ENCODE measurements at places on chromosomes 1 and 21. TPM values are rescaled to one million over a fixed set of nuclear protein-coding genes. Genes with fewer than 3 reads are reported as not detected.
A peak's percentile ranks its signal among the peaks of the same experiment; 100 is the strongest.

- DNase-seq: no peak
Observed at GRCh38 chr21:29812947-29813346, 126.8 kb downstream of the GRIK1 start.

GRCh38 chr1:151822404-151822803 lies 9.2 kb downstream of the RORC start:
- no peak for DNase-seq

- DNase-seq: no peak
Observed at GRCh38 chr1:182251561-182251960, 140.0 kb downstream of the GLUL start.

GRCh38 chr1:169022648-169023047 lies 83.8 kb upstream of the ATP1B1 start:
- DNase-seq: no peak

DNA sequence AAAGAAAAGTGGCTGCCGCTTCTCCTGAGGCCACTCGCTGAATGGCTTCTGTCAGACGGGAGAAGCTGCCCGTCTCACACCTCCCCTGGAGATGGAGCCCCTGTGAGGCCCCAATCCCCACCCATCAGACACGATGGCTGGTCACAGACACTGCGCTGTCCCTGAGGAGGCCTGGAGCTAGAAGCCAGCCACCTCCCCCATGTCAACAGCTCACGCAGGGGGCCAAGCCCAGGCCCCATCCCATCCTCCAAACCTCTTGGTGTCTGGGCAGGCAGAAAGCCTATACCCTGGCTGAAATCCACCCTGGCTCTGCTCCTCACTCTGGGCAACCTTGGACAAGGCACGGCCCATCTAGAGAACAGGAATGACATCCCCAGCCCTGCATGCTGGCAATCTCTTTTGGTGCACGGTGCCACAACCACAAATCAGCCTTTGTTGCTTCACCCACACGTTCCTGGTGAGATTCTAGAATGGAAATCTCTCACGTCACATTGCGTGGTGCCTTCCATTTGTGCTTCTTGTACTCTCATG lies 273.9 kb upstream of the VAMP3 start:
- no peak for DNase-seq

DNA sequence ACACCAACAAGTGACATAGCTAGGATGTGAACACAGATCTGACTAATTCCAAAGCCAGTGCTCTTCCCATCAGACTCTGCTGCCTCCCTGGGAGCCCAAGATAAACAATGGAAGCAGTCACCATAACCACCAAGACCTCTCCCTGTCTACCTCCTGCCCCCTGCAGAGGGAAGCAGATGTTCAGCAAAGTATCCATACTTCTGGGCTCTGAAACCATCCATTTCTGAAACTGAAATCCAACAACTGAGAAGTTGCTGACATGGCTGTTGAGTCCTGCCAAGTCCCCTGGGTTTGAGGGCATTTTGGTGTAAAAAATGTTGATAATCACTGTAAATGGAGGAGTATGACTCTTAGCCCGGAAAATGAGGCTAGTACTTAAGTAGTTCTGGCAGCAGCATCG lies 102.1 kb downstream of the TYW3 start:
- peak; percentile 93 for DNase-seq

DNA sequence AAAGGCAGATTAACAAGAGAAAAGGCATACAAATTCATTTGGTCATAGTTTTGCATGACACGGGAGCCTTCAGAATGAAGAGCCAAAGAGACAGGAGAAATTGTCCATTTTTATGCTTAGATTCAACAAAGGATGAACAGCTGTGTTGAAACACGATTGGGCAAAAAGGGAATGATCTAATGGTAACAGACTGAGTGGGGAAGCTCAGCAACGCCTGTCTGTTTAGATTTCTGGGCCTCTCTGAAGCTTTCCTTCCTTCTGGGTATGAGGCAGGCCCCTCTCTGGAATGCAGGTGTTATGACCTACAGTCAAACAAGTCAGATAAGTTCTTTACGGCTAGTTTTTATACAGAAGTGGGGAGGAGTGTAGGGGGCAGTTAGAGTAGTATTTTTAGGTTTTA lies 154.6 kb downstream of the RGS7 start:
- no peak for DNase-seq

- DNase-seq: peak; percentile 13
Observed at GRCh38 chr1:221234791-221235190, 355.5 kb downstream of the HLX start.

- DNase-seq: no peak
Observed at GRCh38 chr1:167460836-167461235, 57.5 kb downstream of the CD247 start.

- DNase-seq: peak; percentile 95
Observed at GRCh38 chr1:43206600-43207228, 34.6 kb downstream of the CFAP57 start.

DNA sequence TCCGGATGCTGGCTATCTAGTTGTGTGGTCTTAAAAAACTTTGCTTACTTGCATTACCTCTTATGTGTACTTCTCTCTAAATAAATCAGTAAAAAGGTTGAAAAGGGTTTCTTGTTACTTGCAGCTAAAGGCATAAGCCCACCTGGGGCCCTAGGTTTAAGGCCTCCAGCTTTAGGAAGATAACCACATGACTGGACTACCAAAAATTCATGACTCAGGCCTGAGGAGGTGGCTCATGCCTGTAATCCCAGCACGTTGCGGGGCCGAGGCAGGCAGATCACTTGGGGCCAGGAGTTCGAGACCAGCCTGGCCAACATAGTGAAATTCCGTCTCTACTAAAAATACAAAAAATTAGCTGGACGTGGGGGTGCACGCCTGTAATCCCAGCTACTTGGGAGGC lies 142.9 kb downstream of the APP start:
- DNase-seq: no peak

DNA sequence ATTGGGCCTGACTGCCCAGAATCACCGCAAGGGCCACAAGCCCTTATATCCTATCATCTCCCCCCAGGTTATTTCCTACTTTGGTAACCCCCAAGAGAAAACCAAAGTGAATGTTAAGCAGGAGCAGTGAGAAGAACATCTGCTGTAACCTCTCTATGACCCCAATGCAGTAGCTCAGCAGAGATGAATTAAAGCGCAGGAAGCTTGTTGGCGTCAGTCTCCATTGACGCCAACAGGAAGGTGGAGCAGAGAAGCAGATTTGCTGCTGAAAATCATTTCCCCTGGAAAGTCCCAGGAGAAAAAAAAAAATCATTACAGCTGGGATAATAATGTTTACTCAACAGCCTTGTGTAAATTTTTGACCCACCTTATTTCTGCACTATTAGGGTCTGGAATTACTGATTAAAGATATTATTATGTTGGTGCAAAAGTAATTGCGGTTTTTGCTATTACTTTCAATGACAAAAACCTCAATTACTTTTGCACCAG lies 33.2 kb upstream of the FAM163A start:
- no peak for DNase-seq

GRCh38 chr1:109255097-109255651 lies 5.8 kb downstream of the CELSR2 start:
- no peak for DNase-seq

GRCh38 chr1:29371332-29371731 lies 135.0 kb downstream of the PTPRU start:
- DNase-seq: no peak

- DNase-seq: no peak
Observed at GRCh38 chr1:89364954-89365550, 1.2 kb downstream of the GBP6 start.

DNA sequence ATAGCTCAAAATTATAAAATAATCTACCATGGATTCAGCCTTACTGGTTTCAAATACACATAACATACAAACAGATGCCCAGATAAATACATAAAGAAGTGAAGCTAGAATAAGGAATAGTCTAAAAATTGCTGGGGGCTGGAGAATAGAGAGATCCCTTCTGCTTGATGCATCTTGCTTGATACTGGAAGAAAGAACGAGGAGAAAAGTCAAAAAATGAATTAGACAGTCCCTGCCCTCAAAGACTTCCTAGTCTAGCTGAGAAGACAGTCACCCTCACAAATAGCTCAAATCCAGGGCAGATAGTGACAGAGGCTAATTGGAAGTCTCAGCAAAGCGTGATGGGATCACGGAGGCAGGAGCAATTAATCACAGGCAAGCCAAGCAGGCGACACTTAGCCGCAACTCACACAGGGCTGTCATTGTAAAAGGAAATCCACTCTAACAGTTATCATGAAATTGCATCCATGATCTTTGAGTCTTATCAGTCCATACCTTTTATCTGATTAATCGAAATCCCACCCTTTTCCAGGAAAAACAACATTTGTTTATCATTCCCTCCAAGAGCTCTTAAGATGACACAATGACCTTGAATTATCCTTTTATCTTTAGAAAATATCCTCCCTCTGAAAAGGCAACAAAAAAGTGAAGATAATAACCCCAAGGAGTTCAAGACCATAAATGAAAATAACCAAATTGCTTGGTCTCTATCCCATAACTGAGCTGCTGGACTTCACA lies 59.7 kb upstream of the TIAM1 start:
- DNase-seq: no peak

DNA sequence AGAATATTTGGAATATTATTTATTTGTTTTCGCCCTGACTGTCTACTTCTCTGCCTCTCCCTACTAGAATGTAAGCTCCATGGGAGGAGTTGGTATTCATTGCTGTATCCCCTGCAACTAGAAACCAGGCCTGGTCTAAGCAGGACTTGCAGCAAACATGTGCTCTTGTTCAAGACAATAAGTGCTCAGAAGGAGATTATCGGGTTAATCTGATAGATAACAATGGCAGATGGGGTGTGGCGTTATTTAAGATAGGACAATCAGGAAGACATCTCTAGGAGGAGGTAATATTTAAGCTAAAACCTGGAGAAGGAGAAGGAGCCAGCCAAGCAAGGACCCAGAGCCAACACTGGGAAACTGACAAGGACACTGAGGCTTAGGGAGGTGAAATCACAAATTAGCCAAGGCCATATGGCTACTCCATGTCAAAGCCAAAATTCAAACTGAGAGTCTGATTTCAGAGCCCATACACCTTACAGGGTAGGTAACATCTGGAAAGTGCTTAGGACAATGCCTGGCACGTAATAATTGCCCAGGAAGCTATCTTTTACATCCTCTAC lies 41.5 kb downstream of the STYXL2 start:
- DNase-seq: no peak

DNA sequence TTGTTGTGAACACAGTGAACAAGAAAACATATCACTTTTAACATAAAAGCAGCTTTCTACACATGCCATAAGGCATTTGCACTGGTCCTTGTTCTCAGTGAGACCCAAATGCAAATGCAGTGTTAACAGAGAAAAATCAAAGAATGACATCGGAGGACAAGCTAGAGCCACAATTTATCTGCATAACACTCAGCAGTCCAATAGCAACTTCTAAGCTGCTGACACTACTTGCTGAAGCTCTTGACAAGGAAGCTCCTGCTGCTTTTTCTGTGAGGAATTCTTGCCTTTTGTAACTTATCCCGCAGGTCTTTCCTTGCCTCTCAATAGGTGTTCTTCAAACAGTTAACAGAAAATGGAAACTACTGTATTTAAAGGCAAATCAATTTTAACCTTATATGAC lies 34.7 kb downstream of the USH2A start:
- no peak for DNase-seq

GRCh38 chr1:175183586-175183985 lies 9.0 kb downstream of the KIAA0040 start:
- no peak for DNase-seq

DNA sequence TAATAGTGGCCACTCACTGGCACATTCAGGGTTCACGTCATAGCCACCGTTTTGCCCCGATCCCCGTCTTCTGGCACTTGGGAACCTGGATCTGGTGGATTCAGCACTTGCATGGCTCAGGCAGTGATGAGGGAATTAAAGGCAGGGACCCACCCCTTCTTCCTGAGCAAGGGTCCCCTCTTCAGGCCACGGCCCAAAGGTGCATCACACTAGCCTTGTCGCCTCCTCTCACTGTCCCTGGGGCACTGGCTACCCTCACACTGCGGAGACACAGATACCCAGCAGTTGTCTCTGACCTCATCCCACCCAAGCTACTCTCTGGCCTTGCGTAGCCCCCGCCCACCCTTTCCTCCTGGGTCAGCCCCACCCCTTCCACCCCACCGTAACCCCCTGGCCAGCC lies 19.9 kb upstream of the LDLRAP1 start:
- peak; percentile 38 for DNase-seq

GRCh38 chr1:207755846-207756693 lies 4.2 kb downstream of the CD46 start:
- DNase-seq: no peak

DNA sequence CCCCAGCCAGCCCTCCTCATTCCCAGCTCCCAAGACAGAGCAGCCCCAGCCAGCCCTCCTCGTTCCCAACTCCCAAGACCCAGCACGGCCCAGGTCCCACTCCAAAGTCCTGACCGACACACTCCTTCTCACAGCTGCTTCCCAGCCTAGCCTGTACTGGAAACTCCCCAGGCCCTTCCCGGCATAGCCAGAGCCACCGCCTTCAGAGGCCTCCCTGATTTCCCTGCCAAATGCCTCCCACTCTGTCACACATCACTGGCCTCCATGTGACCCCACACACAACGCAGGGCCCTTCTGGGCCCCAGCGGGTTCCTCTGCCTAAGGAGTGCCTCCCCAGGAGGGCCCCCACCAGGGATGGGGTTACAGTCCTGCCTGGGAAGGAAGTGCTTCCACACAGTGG lies 2.8 kb downstream of the UBE2J2 start:
- DNase-seq: no peak

GRCh38 chr1:223248001-223248769 lies 105.1 kb upstream of the TLR5 start:
- DNase-seq: no peak

GRCh38 chr1:177181631-177182291 lies 11.0 kb downstream of the BRINP2 start:
- DNase-seq: peak; percentile 27

- peak; percentile 22 for DNase-seq
Observed at GRCh38 chr1:90579212-90579802, 137.8 kb downstream of the BARHL2 start.

GRCh38 chr1:91761295-91761721 lies 124.6 kb downstream of the TGFBR3 start:
- DNase-seq: no peak

GRCh38 chr1:31981456-31981839 lies 32.2 kb upstream of the KHDRBS1 start:
- no peak for DNase-seq

The DRAXIN gene
- not detected for total RNA-seq

The MCOLN3 gene
- 1.4 TPM for total RNA-seq

The SPTA1 gene
- total RNA-seq: 2.4 TPM

The RHBG gene
- 0.06 TPM for total RNA-seq

The MEX3A gene
- 4.5 TPM for total RNA-seq

The CNTN2 gene
- total RNA-seq: 0.02 TPM

The SORT1 gene
- total RNA-seq: 7.4 TPM

The UBASH3A gene
- not detected for total RNA-seq

The SPRR2A gene
- total RNA-seq: not detected

The NBPF4 gene
- total RNA-seq: not detected

The CHI3L1 gene
- total RNA-seq: not detected

The CASQ2 gene
- total RNA-seq: not detected

The COL24A1 gene
- total RNA-seq: 0.91 TPM

The UQCRHL gene
- 4.9 TPM for total RNA-seq

The MTARC2 gene
- total RNA-seq: 0.41 TPM

The CFHR3 gene
- not detected for total RNA-seq

The SLC35D1 gene
- 18.1 TPM for total RNA-seq

The NBPF6 gene
- total RNA-seq: not detected

All from H4 (cell line).